ENCODE measurements at places on chromosomes 3 and 15.

DNA sequence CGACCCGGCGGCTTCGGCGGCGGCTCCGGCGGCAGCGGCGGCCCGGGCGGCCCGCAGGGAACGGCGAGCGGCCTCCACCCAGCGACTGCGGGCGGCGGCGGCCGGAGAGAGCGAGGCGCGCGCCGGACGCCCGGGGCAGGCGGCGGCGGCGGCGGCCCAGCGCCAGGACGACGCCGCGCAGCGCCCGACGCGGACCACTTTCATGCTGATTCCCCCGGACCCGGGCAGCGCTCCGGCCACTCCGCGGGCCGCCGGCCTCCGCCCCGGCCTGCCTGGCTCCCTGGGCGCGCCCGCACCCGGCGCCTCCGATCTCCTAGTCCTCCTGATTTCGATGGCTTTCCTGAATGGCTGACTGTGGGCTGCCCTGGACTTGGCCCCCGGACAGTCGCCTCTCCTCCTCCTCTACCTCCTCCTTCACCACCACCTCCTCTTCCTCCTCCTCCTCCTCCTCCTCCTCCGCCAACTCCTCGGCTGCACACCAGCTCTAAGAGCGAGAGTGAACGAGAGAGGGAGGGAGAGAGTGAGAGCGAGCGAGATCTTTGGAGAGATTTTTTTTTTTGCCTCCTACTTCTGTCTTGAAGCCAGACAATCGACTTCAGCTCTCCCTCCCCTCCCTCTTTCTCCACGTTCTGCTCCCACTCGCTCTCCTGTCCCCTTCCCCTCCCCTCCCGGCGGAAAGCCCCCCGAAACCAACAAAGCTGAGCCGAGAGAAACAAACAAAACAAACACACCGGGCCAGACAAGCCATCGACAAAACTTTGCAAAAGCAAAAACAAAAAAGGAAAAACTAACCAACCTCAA, 844 bp downstream of the NR2F2 start:
- no peak for DNase-seq

GRCh38 chr3:59813148-59813538, 763.3 kb upstream of the CFAP20DC start:
- no peak for DNase-seq

GRCh38 chr15:92011611-92012367, 158.3 kb downstream of the SLCO3A1 start:
- peak; percentile 32 for DNase-seq

DNA sequence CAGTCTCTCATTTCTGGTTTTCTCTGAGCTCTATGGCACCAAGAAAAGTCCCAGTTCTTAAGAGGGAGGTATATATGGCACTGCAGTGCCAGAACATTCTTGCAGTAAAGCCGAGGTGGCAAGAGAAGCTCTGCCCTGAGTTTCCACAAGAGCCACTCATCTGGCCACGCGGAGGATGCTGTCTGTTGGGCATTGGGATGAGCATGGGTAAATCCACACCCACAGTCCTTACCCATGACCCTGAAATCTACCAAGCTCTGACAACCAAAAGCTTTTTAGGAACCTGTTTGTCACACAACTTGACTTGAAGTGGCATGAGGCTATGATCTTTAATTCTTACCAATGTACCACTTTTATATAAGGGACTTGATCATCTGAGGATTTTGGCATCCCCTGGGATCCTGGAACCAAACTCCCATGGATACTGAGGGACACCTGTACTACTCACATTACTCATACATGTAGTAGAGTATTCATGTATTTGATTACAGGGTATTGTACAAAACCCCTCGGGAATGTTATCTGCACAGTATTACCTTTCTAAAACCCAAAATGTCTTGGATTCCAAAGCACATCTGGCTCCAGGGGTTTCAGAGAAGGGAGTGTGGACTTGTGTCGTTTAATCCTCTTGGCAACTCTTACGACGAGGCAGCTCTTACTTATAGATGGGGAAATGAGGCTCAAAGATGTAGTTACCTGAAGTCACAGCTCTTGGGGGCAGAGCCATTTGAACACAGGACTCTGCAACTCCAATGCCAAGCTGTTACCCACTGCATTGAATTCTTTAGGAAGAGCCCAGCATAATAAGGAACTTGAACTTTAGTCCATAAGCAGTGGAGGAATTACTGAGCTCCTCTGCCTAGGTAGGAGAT, 8.8 kb downstream of the RPL32 start:
- no peak for DNase-seq

- DNase-seq, result no peak
These were observed 18.7 kb upstream of the PLXNA1 start for GRCh38 chr3:126964261-126964660.

GRCh38 chr3:71430941-71431552, 152.5 kb downstream of the FOXP1 start:
- DNase-seq, result no peak

GRCh38 chr3:16373341-16373946, 108.4 kb downstream of the OXNAD1 start:
- DNase-seq, result no peak

DNA sequence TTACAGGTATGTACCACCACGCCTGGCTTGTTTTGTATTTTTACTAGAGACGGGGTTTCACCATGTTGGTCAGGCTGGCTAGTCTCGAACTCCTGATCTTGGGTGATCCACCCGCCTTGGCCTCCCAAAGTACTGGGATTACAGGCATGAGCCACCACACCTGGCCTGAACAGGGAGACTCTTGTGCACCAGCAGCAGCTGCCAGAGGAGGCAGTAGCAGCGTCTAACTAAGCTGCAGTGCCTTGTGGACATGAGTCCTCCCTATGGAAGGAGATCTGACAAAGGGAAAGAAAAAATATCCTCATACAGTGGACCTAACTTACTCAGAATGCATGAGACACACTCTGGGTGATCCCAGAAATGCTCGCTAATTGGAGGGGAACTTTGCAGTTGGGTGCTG, 36.8 kb upstream of the NEO1 start:
- no peak for DNase-seq

DNA sequence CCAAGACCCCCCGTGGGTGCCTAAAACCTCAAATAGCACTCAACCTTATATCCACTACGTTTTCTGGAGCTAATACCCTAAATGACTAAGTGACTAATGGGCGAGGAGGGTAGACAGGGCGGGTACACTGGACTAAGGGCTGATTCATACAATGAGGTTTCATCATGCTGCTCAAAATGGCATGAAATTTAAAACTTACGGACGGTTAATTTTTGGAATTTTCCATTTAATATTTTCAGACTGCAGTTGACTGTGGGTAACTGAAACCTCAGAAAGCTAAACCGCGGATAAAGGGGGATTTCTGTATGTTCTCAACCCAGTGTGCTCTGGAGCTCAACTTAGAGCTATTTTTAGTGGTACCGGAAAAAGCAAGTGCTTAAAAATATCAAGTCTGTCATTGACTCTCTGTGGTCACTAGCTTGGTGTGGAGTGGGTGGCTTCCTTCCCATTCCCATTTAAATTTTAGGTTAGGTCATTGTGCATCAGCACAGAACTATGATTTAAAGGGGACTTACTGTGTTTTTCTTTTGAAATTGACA, 72.9 kb downstream of the LRRC28 start:
- DNase-seq, result peak; percentile 28

- DNase-seq, result no peak
These were observed 39.0 kb downstream of the WHAMM start for GRCh38 chr15:82848241-82848993.

GRCh38 chr3:105424412-105425152, 57.9 kb downstream of the ALCAM start:
- DNase-seq, result no peak

- no peak for DNase-seq
These were observed 26.6 kb upstream of the BLM start for GRCh38 chr15:90690585-90690984.

DNA sequence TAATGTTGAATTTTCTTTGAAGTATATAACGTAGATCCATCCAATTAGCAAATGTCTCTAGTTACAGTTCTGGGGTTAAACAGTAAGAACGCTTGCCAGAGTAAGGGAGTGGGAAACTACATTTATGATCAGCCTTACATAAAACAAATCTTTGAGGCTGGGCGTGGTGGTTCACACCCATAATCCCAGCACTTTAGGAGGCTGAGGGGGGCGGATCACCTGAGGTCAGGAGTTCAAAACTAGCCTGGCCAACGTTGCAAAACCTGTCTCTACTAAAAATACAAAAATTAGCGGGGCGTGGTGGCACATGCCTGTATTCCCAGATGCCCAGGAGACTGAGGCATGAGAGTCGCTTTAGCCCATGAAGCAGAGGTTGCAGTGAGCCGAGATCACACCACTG, 50.1 kb upstream of the GATM start:
- no peak for DNase-seq

- DNase-seq, result no peak
These were observed 404.6 kb downstream of the LPP start for GRCh38 chr3:188558343-188559071.

DNA sequence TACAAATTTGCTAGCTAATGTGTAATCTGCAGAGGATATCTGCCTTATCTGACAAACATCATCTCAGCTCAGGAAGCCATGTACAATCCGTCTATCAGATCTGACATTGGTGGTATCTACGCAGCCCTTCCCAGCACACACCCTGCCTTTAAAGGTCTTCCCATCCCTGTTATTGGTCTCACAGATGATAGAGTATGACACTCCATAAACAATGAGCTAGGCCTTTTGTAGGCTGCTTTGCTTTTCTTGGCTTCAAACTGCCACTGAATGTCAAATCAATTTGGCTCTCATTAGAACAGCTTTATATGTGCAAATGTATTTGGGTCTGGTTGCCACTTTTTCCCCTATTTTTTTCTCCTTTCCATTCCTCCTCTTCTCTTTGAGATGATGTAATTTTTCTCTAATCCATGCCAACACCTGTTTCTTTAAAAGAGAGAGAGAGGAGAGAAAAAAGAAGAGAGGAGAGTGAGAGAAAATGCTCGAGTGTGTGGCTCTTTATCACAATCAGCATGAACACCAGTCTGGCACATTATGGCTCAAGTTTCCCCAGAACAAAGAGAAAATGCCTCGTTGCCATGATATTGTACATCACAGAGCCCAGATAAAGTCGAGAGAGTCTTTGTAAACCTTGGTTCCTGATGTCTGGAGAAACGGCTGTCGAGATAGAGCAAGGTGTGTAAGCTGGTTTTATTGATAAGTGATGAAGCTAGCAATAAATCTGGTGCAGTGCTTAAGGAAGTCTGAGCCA, 80.8 kb upstream of the DPH6 start:
- DNase-seq, result no peak

DNA sequence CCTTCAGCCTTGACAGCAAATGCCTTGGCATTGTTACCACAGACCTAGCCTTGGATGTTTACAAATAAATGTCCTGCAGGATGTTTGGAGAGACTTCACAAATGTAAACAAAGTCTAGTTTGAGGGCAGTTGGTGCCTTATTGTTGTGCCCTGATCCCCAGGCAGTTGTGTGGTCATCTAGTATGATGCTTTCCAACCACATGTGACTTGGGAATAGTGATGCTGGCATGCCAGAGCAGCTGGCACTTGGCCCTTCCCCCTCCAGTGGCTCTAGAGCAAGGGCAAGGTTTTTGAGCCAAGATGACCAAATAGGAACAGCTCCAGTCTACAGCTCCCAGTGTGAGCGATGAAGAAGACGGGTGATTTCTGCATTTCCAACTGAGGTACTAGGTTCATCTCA, 258.2 kb downstream of the ADAMTS17 start:
- DNase-seq, result no peak

Data from stimulated activated naive CD8-positive, alpha-beta T cell treated with anti-CD3 and anti-CD28 coated beads, Interleukin-15, Interleukin-2, amounts not matched to agents 100 U/mL and 50 U/mL, for 24 hours (primary cell).